Right atrium auricular region (tissue), 2 donors: ENCODE measurements at places on chromosomes 12 and 14.

- DNase-seq = peak; percentile 82
Observed at GRCh38 chr14:95527387-95528002, 7.4 kb upstream of the GLRX5 start.

- DNase-seq = no peak
Observed at GRCh38 chr12:93870020-93870795, 193.0 kb downstream of the CRADD start.

DNA sequence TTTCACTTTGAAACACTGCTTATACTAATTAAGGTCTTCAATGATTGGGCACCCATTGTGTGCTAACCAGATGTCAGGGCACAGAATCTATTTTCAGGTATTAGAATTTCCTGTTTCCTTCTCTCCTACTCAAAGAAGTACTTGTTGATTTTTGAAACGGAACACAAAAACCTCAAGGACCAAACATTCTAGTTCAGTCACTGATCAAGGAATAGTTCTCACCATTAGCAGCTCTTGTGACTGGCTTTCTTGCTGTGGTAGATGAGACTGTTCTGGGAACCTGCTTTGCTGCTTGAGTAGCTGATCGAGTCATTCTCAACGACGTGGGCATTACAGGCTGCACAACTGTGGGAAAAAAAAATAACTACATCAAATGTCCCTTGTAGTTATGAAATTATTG lies 11.0 kb downstream of the DLGAP5 start:
- DNase-seq = no peak

DNA sequence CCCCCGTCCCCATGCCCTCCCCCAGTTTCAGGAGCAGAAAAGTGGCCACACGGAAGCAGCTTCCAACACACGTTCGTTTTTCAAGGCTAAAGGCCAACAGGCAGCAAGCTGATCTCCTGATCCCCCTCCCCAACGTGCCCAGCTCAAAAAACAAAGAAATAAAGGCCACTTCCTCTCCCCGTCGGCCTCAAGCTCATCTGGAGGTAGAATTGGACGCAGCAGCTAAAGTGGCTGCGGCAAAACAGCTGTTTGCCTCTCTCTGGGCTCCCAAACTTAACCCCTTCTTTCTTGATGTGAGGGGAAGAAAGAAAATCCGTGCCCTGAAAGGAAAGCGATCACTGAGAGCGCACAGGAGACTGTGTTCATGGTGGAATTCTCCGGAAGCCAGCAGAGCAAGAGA lies 66.3 kb downstream of the SCARB1 start:
- DNase-seq = no peak

- DNase-seq = no peak
Observed at GRCh38 chr14:78181270-78181669, 11.1 kb downstream of the NRXN3 start.

- DNase-seq = no peak
Observed at GRCh38 chr14:33669111-33669510, 281.8 kb downstream of the EGLN3 start.

GRCh38 chr14:70013271-70013873 lies 134.2 kb downstream of the SMOC1 start:
- no peak for DNase-seq

- DNase-seq = peak; percentile 81
Observed at GRCh38 chr14:61585598-61586543, 109.4 kb upstream of the HIF1A start.
